GM23338 (cell line): ENCODE measurements at places on chromosomes 5 and 9. TPM values are rescaled to one million over a fixed set of nuclear protein-coding genes. Genes with fewer than 3 reads are reported as not detected.

GRCh38 chr5:122885891-122886290 is 40.5 kb downstream of the SNX24 start:
- no peak for DNase-seq

DNA sequence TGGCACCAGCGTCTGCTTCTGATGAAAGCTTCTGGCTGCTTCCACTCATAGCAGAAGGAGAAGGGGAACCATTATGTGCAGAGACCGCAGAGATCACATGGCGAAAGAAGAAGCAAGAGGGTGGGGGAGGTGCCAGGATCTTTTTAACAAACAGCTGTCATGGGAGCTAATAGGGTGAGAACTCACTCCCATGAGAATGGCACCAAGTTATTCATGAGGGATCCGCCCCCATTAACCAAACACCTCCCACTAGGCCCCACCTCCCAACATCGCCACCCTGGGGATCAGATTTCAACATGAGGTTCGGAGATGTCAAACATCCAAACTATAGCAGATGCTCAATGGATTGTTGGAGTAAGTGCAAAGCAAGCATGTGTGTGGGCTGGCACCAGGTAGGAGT is 125.8 kb upstream of the SLIT3 start:
- peak; percentile 67 for DNase-seq

DNA sequence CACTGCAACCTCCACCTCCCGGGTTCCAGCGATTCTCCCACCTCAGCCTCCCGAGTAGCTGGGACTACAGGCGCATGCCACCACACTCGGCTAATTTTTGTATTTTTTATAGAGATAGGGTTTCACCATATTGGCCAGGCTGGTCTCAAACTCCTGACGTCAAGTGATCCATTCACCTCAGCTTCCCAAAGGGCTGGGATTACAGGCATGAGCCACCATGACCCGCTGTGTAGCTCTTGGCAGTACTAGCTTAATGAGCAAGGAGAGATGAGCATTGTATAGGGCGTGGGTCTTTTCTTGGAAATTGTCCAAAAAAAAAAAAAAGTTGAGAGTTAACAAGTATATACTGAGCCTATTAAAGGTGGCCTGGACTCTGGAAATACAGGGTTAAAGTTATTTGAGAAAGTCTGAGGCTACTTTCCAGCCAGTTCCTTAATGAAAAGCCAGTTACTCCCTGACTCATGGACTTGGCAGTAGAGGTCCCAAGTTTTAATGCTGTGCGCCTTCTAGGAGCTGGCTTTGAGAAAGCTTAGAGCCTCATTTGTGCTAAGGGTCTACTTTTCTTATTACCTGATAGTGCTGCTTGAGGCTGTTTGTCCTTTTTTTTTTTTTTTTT is 4.2 kb upstream of the FGF18 start:
- DNase-seq, result peak; percentile 27

GRCh38 chr5:135705141-135705631 is 126.4 kb upstream of the CXCL14 start:
- no peak for DNase-seq

DNA sequence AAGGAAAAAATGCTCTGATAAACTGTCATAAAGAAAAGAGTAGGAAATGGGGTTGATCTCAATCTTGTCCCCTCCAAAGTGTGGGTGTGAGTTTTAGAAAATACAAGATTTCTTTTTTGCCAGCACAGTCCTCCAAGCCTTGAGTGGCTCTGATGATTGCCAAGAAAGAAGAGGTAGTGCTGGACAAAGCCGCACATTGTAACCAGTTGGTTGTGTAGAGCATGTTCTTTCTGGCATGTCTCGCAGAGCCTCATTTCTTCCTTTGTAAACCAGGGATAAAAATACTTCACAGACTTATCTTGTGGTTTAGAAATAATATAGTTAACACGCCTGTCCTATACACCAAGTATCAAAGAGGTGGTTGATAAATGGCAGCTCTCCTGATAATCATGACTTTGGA is 30.4 kb downstream of the PRLR start:
- no peak for DNase-seq

CAVIN4 gene
- 6.0 and 7.9 TPM in 2 replicates for total RNA-seq

DNA sequence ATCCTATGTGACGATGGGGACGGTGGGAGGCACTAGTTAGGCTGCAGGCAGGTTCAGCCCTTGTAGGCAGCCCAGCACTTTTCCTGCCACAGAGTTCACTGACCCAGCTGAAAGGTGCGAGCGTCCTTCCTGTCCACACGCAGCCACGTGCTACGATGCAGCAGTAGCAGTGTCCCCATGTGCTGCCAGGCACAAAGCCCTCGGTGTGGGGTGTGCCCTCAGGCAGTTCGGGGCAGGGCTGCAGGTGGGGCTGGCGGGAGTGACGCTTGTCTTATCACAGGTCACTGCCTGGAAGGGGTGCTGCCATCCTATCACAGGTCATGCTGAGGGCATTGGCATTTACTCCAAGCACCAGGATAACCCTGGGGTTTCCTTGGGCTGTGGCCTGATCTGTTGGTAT is 46.8 kb upstream of the CLPTM1L start:
- DNase-seq, result no peak

DNA sequence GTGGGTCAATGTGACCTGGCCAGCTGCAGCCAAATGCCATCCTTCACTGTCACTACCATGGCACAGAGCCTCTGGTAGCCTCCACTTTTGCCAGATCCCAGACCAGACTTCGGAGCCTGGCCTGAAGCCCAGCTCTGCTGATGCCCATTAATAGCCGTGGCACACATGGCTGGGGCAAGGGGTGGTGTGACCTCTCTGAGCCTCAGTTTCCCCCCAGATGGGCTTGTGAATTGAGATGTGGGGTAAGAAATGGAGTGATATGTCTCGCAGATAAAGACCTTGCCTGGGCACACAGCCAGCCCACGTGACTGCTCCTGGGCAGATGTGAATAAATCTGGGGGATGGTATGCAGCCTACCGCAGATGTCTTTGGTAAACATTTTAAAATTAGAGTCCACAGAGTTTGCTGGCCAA is 13.9 kb downstream of the SUSD3 start:
- DNase-seq, result no peak
